Activated CD4-positive, alpha-beta T cell treated with anti-CD3 and anti-CD28 coated beads for 24 hours (primary cell): ENCODE measurements at places on chromosomes 1 and 21.

DNA sequence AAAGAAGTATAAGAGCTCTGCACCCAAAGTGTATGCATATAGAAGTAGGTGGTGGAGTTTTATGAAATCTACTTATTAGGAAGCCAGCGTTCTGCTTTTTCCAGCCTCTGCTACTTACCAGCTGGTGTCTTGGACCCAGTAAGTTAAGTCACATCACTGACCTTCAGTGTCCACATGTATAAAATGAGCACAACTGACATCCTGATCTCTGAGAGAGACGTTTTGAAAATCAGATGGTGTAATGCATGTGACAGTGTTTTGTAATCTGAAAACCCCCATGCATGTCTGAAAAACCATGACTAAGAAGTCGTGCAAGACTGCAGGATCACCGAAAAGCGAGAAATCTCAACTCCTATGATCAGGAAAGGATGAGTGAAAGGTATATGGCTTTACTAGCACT lies 2.0 kb downstream of the CR1 start:
- no peak for DNase-seq

DNA sequence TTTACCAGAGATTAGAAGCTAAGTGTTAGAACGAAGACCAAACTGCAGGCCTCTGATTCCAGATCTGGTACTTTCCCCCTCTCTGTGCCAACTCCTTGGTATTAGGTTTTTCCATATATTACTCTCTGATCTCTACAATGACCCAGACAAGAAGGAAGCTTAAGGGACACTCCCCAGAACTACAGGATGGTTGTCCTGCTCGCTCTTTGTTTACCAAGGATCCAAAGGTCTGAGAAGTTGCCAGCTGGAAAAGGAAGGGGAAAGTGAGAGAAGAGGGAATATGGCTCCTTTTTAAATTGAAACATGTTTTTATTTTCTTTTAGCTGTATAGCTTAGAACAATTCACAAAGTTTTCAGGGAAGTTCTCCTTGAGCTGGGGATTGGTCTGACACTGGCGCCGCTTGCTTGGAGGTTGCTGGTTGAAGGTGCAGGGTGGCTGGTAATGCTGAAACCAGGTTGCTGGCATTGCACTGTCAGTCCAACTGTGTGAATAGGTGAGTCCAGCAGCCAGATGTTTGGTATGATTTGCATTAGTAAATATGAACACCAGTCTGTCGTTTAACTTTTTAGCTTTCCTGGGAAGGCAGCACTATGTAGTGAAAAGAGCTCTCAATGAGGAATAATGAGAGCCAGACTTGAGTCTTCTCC lies 89.3 kb downstream of the NOS1AP start:
- DNase-seq: no peak

DNA sequence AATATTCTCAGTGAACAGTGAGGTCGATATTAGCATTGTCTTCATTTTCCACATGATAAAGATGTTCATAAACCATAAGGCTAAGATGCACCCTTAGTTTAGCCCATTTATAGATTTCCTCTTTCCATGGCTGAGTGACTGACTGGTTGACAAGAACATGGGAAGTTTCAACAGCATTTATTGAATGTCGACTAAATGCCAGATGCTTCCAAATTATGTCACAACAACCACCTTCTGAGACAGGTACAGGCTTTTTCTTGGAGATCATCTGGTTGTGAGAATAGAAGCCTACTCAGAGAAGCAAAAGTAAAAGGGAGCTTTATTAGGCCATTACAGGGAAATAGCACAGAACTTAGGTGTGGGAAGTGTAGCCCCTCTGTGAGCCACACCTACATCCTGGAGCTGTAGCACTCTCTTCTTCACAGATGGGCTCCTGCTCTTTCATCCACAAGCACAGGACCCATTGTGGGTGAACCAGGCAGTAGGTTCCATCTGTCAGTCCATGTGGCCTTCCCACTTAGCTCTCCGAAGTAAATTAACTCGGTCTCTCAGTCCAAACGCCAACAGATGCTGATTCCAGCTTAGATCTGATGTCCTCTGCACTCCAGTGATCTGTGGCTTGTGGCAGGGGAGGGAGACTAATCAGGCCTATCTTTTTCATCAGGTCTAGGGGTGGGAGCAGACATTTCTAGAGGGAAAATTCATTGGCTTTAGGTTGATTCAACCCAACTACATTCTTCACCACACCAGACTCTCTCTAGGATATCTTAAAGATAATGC lies 14.3 kb downstream of the ATP2B4 start:
- DNase-seq: no peak

- DNase-seq: no peak
These were observed 12.8 kb upstream of the LBR start for GRCh38 chr1:225440380-225441221.

DNA sequence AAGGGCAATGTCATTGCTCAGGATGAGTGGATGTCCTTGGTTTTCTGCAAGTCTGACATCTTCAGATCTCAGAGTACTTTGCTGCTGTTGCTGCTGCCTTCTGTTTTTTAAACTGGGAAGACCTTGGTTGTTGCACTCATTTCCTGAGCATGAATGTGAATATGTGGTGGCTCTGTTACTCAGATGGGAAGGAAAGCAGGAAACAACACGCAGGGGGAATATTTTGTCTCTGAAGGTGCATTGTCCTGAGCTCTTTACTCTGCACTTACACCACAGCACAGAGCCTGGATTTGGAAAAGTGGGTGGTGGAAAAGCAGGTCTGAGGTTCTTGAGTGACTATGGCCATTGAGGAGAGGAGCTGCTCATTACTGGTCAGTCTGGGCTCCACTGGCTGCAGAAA lies 36.3 kb downstream of the PTGFRN start:
- no peak for DNase-seq

GRCh38 chr1:66563941-66564630 lies 30.1 kb downstream of the SGIP1 start:
- no peak for DNase-seq

DNA sequence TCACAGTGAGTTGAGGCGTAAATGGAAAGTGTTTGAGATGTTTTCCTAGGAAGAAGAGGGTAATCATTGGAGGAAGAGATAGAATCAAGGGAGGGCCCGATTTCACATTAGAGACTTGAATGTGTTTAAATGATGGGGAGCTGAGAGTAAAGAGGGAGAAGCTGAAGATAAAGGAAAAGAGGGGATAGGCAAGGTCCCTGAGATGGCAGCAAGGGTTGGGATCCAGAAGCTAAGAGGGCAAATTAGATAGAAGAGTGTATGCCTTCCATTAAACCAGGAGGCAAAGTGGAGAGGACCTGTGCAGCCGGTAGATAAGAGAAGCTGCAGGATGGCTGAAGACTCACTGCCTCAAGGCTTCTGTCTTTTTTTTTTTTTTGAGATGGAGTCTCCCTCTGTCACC lies 21.6 kb upstream of the CSF1 start:
- no peak for DNase-seq
